ENCODE measurements at places on chromosomes 2 and 18.

DNA sequence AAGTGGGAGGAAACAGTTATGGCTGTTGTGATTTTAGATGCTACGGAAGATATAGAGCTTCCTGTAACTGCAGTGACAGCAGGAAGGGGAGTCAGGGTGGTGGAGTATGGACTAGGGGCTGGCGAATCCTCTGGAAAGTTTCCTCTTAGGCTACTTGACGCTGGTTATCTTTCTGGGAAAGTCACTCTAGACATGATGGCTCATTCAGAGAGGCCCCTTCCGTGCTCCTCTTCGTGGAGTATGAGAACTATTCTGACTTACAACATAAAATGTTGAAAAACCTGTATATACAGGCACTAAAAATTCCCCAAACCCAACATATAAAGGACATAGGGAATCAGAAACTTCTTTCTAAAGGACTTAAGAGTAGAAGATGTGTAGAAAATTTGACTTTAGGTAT lies 78.8 kb downstream of the C18orf54 start:
- no peak for DNase-seq
- H3K4me3 ChIP-seq = no peak overlapping the region
- no peaks in the 10 kb centered on the region for H3K36me3 ChIP-seq
- no peak overlapping the region for H3K27ac ChIP-seq
- H3K27me3 ChIP-seq = no peaks in the 10 kb centered on the region

DNA sequence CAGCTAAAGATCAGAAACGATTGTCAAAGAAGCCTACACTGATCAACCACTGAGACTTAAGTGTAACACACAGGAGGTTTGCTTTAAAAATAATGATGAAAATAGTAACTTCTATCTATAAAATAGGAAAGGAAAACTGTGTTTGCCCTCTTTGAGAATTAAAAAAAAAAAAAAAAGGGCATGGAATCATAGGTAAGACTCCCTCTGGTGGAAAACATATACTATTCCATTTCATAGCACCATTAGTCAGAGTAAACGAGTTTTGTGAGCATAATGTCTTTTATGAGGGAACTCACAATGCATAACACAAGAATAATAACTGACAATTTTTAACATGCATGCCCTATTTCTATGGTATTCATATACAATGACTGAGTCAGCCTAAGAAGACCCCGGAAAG lies 36.3 kb downstream of the SLC35F5 start:
- no peaks in the 10 kb centered on the region for H3K4me1 ChIP-seq
- no peaks in the 10 kb centered on the region for H3K36me3 ChIP-seq
- peak; percentile 28 for DNase-seq
- H3K27ac ChIP-seq = no peak overlapping the region
- no peak overlapping the region for H3K4me3 ChIP-seq

DNA sequence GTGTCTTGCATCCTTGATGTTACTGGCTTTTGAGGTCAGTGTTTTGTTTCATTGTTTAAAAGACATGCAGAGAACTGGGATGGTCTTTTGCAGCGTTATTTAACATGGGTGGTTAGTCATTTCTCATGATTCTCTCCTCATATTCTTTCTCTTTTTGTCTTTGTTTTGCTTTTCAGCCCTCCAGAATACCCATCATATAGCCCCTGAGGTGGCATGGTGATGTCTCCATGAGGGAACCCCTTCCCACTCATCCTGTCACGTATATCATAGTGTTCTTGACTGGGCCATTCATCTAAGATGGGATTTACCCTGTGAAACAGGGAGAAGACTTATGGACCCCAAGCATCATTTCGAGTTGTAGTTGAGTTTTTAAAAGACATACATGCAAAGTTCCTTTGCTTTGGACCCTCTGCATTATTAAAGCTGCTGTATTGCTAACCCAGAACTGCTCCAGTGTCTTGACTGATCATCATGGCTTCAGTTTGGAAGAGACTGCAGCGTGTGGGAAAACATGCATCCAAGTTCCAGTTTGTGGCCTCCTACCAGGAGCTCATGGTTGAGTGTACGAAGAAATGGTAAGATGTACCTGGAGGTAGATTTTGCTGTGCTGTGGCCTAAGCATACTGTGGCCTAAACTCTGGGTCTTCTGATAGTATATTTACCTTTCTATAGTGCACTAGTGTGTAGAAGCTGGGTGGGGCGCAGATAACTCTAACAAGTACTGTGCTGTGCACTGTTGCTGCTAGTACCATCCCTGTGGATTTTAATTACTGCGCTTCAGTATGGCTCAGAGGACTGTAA lies 1.4 kb downstream of the EHBP1 start:
- no peak for DNase-seq
- no peaks in the 10 kb centered on the region for H3K36me3 ChIP-seq
- peak overlapping the region; percentile 84 for H3K4me3 ChIP-seq
- peaks cover 22% of the 10 kb centered on the region for H3K4me1 ChIP-seq
- no peaks in the 10 kb centered on the region for H3K27me3 ChIP-seq
- no peak overlapping the region for H3K27ac ChIP-seq

GRCh38 chr2:49598231-49598630 lies 443.9 kb upstream of the FSHR start:
- peaks cover 35% of the 10 kb centered on the region for H3K4me1 ChIP-seq
- H3K27me3 ChIP-seq = no peaks in the 10 kb centered on the region
- peak overlapping the region; percentile 53 for H3K27ac ChIP-seq
- H3K4me3 ChIP-seq = no peak overlapping the region
- DNase-seq = peak; percentile 66

DNA sequence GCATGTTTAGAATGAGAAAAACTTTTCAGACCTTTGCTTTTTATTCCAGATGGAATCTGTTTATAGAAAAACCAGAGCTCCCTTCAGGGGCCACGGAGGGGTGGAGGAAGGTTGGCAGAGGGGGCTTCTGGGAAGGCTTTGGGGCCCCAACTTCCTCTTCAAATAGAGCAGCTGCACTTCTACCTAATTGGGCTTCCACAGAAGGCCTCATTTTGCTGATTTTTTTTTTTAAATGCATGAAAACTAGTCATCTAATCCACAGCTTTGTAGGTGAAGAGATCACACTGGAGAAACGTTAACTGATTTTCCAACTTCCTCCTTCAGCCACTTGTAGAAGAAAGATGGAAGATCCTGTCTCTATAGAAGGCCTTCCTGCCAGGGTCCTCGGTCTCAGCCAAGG lies 181.8 kb downstream of the BCL11A start:
- no peaks in the 10 kb centered on the region for H3K36me3 ChIP-seq
- no peak for DNase-seq
- H3K27me3 ChIP-seq = no peaks in the 10 kb centered on the region
- H3K4me3 ChIP-seq = no peak overlapping the region
- H3K4me1 ChIP-seq = peaks cover 1% of the 10 kb centered on the region

DNA sequence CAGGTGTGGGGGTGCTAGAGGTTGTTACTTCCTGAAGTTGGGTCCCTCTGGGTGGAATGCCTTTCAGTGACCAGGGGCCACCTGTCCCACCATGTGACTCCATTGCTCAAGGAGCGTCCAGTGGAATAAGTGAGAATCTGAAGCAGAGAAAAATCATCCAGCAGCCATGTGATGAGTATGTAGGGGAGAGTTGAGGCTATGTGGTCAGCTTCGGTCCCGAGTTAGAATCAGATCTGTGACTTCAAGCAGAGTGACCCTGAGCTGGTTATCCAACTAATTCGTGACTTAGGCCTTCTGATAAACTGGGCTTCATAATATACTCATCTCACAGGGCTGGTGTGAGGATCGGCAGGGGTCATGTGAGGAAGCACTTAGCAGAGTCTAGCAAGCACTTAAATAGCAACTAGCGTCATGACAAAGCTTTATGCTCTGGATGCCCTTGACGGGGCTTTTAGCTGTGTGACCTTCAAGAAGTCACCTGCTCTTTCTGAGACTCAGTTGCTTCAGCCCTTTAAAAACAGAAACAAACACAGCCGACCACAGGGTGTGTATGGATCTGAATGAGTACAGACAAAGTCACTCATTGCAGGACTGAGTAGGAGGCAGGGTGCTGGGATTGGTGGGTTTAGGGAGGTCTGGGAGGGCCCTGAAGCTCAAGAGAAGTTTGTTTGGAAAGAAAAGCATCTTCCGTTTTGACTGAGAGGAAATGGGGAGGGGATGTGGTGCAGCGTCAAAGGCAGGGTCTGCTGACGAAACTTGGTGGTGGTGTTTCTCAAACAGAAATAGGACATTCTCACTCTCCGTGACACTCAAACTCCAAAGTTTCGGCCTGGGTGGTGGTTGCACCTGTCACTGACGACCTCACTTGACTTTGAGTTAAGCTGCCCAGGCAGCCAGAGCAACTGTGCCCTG lies 264.0 kb upstream of the CXCR4 start:
- H3K4me3 ChIP-seq = peak overlapping the region; percentile 25
- DNase-seq = peak; percentile 98
- peaks cover 61% of the 10 kb centered on the region for H3K4me1 ChIP-seq

DNA sequence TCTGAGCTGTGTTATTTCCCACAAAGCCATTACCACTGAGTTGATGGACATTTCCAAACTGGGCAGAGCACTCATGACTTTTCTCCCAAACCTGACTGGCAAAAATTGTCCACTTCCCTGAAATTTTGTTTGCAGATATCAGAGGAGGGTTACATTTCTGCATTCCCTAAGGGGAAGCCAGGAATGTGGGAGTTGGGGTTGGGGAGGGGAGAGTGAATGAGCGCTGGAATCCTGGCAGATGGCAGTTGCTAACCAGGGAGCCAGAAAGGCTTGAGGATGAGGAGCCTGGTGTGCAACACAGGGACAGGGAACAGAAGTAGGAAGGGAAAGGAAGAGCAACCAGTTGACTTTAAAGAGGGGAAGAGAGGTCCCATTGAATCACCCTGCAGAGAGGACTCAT lies 14.0 kb upstream of the CCNYL1 start:
- DNase-seq = no peak
- no peak overlapping the region for H3K27ac ChIP-seq
- H3K4me1 ChIP-seq = no peaks in the 10 kb centered on the region
- no peak overlapping the region for H3K4me3 ChIP-seq
- H3K36me3 ChIP-seq = no peaks in the 10 kb centered on the region

DNA sequence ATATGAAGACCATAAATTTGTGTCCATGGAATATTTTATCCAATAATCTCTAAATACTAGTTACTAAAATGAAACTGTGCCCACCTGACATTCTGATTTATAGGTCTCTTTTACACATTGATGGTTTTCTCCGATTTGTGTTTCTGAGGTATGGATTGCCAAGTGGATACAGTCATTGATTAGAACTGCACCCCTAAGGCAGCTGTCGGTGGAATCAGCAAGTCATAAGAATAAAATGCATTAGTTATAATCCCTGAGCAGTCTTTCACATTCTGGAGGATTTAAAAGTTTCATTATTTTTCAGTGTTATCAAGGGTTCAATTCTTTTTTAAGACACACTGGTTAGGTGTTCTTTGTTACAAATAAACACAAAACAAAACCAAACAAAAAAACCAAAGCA lies 6.0 kb downstream of the CAVIN2 start:
- no peaks in the 10 kb centered on the region for H3K27me3 ChIP-seq
- H3K4me1 ChIP-seq = no peaks in the 10 kb centered on the region
- no peak overlapping the region for H3K4me3 ChIP-seq
- DNase-seq = no peak
- no peaks in the 10 kb centered on the region for H3K36me3 ChIP-seq

DNA sequence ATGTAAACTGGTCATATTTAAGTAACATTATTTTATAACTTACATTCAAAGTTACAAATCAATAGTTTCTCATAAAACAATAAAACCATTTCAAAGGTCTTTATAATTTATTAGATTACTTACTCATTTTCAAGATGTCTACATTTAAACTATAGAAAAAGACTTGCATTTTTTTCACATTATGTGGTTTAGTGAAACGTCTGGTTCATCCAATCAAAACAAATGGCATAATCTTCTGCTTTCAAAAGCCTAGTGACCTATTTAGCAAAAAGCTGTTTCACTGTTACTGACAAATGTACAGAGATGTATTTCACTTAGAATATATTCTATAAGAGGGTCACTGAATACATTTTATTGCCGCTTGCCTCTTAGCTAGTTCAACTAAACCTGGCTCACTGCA lies 49.3 kb upstream of the MCM6 start:
- H3K27me3 ChIP-seq = no peaks in the 10 kb centered on the region
- no peaks in the 10 kb centered on the region for H3K4me1 ChIP-seq
- no peak overlapping the region for H3K4me3 ChIP-seq
- H3K36me3 ChIP-seq = no peaks in the 10 kb centered on the region
- no peak overlapping the region for H3K27ac ChIP-seq

DNA sequence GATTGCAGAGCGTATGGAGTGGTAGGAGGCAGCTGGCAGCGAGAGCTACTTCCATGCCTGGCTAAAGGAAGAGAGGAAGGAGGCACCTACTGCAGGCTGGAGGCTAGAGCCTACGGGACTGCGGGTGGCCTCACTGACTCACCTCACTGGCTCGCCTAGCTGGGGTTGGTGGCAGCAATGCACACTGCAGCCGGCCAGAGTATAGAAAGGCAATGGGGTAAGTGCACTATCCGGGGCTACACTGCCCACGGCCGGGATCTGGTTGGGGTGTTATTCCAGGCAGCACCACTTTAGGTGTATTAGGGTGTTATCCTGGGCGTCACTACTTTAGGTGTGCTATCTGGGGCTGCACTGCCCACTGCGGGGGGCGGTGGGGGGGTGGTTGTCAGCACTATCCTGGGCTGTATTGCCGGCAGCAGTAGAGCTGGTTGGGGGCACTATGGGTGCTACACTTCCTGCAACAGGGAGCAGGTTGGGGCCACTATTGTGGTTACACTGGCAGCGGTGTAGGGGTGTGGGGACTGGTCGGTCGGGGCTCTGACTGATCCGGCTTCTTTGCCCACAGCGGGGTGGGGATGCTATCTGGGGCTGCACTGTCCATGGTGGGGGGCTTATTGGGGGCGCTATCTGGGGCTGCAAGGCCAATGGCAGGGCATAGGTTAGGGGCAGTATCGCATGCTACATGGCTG lies 33.3 kb upstream of the ANKRD62 start:
- no peak overlapping the region for H3K4me3 ChIP-seq
- DNase-seq = no peak
- no peak overlapping the region for H3K27ac ChIP-seq
- H3K36me3 ChIP-seq = no peaks in the 10 kb centered on the region

GRCh38 chr2:5661362-5661761 lies 30.8 kb upstream of the SOX11 start:
- H3K27ac ChIP-seq = peak overlapping the region; percentile 23
- DNase-seq = peak; percentile 64
- H3K4me1 ChIP-seq = peaks cover 8% of the 10 kb centered on the region
- no peaks in the 10 kb centered on the region for H3K36me3 ChIP-seq
- H3K4me3 ChIP-seq = no peak overlapping the region

- no peak overlapping the region for H3K27ac ChIP-seq
- H3K4me3 ChIP-seq = no peak overlapping the region
- no peak for DNase-seq
- no peaks in the 10 kb centered on the region for H3K27me3 ChIP-seq
- H3K36me3 ChIP-seq = no peaks in the 10 kb centered on the region
Observed at GRCh38 chr2:11718606-11719005, 27.8 kb upstream of the LPIN1 start.

- no peak overlapping the region for H3K27ac ChIP-seq
- H3K36me3 ChIP-seq = no peaks in the 10 kb centered on the region
- H3K4me3 ChIP-seq = no peak overlapping the region
- no peak for DNase-seq
- no peaks in the 10 kb centered on the region for H3K27me3 ChIP-seq
- H3K4me1 ChIP-seq = peaks cover 17% of the 10 kb centered on the region
Observed at GRCh38 chr2:54772531-54772930, 49.1 kb downstream of the EML6 start.

- H3K4me3 ChIP-seq = no peak overlapping the region
- H3K27me3 ChIP-seq = no peaks in the 10 kb centered on the region
- H3K27ac ChIP-seq = no peak overlapping the region
Observed at GRCh38 chr18:75592527-75592926, 165.0 kb upstream of the SMIM21 start.

GRCh38 chr18:23951206-23951605 lies 63.3 kb upstream of the TTC39C start:
- no peaks in the 10 kb centered on the region for H3K27me3 ChIP-seq
- no peak overlapping the region for H3K4me3 ChIP-seq
- H3K27ac ChIP-seq = no peak overlapping the region
- no peaks in the 10 kb centered on the region for H3K4me1 ChIP-seq
- no peak for DNase-seq
- H3K36me3 ChIP-seq = no peaks in the 10 kb centered on the region
